ENCODE measurements at places on chromosomes 11 and 22.

DNA sequence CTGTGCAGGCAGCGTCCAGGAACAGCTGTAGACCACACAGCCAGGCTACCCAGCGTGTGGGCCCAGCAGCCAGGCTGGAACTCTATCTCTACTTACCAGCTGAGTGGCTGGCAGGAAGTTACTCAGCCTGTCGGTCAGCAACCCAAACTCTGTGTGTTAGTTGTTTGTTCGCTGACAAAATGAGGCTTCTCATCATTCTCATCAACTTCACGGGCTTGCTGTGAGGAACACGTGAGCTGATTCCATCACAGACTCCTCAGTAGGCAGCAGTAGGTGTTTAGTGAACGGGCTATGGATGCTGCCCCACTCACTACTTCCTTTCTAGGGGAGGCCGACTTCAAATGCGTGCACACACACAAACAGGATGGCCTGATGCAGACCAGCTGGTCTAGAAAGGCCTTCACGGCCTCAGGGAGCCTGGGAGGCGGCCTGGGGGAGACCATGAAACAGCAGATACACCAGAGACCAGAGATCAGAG lies 830 bp upstream of the SPDYC start:
- no peak for DNase-seq

DNA sequence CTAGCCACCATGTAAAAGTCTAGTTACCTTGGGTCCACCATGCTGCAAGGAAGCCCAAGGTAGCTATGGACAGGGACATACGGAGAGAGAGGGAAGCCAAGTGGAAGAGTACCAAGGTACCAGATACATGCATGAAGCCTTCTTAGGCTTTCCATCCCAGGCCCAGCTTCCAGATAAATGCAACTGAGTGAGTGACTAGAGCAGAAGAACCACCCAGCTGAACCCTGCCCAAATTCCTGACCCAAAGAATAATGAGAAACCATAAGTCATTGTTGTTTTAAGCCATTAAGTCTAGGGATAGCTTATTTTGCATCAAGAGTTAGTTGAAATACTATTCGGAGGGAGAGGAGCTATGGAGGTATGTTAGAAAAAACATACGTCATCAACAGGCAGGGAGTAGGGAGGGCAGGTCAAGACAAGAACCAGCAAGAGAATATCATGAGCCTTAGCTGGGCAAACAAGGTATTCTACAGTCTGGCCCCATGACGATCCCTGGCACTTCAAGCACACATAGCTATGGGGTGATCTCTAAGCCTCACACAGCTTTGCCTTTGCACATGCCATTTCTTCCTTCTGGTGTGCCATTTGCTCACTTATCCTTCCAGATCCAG lies 36.5 kb upstream of the APLNR start:
- DNase-seq: no peak

DNA sequence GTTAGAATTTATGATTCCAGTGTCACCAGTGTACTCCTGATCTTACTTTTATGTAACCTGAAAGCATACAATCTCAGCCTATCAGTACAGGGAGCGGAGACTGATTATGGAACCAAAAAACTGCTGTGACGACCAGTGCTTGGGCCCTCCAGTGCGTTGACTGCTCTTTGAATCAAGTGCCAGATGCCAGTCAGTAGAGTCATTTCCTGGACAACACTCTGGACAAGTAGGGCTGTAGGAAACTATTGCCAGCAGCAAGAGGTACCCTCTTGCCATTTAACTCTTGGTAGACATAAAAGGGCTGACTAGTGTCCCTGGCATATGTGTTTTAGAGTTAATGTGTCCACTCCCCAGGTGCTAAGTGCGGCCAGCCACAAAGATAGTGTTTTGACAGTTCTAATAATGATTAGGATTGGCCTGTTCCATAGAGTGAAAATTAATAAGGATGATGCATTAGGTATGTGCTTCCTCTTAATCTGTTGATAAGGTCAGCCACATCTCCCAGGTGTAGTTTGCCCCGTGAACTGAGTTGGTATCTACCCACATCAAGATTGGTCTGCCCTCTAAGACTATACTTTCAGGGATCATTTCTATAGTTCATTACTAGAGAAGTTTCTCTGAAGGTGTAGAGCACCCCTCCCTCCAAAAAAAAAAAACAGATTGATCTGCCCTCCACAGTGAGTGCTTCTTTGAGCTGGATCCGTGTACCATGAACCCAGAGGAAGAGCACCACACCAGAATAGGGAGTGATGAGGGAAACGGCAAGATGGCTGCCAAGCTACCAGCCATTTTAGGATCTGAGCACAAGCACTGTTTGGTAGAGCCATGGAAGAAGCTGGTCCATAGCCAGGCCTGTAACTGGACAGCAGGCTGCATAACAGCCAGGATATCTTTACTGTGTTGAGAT lies 20.7 kb upstream of the AIFM3 start:
- no peak for DNase-seq

DNA sequence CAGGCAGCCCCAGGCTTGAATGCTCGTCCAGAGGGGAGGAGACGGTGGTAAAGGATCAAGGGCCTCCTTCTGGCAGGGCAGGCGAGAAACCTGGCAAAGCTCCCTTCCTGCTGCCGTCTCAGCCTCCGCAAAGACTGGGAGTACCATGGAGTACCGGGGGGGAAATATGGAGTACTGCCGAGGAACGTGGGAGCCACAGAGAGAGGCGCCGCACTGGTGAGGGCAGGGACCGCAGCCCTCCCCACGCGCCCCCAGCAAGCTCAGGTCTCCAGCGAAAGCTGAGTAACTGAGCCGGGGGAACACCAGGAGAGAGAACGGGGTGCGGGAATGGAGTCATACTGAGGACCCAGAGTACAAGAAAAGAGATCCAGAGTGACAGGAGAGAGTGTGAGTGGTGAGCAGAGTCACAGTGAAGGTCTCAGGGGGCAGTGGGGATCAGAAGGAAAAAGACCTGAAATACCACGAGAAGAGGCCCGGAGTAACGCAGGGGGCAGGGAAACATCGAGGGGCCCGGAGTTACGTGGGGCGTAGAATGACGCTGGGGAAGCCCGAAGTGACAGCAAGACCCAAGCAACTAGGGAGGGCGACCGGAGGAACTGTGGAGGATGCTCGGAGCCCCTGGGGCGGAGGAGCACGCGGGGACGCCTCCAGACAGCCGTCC lies 740 bp downstream of the EML3 start:
- DNase-seq: no peak

DNA sequence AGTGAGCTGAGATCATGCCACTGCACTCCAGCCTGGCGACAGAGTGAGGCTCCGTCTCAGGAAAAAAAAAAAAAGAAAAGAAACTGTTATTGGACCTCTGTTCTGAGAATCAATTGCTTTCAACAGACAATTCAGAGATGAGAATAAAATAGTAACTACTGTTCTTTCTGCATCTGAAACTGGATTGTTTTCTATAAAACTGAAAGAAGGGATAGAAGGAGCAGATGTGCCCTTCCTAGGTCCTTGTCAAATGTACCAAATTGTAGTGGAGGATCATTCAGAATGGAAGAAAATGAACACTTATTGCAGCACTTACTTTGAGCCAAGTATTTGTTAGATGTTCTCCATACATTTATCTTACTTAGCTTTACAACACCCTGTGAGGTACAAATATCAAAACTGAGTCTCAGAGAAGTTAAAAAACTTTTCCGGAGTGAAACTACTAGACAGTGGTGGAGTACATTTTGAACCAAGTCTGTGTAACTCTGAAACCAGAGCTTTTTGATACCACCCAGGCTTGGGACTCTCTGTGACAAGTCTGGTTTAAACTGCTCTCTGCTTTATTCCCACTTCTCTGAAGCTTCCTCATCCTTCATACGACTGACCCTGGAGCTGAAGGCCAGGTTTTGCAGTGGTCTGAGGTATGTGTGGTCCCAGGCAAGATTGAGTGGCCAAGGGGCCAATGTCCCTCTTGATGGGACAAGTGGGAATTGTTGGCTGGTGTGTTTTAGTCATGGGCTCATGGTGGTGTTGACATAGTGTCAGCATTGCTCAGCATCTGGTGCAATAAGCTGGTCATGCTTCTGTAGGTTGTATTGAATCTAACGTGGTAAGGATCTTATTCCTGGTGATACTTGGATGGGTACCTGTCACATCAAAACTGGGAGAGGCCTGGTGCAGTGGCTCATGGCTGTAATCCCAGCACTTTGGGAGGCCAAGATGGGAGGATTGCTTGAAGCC lies 48.2 kb upstream of the CCDC134 start:
- no peak for DNase-seq

DNA sequence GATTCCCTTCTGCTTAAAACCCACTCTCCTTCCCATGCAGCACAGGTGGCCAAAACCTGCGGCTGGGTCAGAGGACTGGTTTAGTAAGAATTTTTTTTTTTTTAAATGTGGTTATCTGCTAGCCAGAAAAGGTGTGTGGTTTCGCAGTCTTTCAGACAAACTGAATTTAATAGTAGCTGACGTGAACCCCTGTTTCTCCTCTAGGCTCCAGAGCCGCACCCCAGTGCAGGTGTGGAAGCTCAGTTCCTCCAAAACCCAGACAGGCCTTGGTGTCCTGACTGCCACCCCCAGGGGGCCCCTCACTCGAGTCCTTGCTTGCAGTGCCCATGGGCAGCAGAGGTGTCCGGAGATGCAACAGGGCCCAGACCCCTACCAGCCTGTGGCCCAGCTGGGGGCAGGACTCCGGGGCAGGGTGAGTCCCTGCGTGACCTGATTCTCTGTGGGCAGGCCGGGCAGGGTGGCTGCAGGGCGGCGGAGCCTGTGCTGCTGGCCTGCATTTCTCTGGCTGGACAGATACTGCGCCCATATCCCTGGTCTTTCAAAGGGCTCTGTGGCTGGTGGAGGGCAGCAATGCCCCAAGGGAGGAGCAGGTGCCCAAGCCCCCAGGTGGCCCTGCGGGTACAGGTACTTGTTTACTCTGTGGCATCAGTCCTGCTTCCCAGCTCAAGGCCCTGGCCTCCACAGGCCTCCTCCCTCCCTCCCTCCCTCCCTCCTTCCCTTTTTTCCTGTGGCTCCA lies 15.2 kb downstream of the KCNQ1 start:
- DNase-seq: no peak

- no peak for DNase-seq
Measured at GRCh38 chr11:32092581-32093170, 1.8 kb downstream of the RCN1 start.

- no peak for DNase-seq
Measured at GRCh38 chr11:73164803-73165540, 22.9 kb upstream of the FCHSD2 start.

GRCh38 chr11:96105197-96105895 lies 181.4 kb upstream of the MTMR2 start:
- no peak for DNase-seq

DNA sequence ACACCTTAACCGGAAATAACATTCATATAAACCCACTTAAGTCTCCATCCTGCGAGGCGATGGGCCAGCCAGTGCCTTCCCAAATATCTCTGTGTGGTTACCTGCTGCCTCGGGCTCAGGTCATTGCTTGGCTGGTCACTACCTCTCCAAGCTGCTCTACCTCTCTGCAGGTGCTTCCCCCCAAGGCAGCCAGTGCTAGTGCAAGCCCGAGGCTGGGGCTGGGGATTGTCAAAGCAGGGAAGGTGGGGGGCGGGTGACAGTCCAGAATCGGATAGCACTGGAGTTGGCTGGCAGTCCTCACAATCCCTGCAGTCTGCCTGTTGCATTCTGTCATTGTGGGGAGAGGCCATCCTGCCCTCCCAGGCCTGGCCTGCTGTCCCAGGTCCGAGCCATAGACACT lies 11.1 kb downstream of the MCHR1 start:
- DNase-seq: no peak

GRCh38 chr11:40291329-40291728 lies 1168.1 kb downstream of the LRRC4C start:
- DNase-seq: no peak

DNA sequence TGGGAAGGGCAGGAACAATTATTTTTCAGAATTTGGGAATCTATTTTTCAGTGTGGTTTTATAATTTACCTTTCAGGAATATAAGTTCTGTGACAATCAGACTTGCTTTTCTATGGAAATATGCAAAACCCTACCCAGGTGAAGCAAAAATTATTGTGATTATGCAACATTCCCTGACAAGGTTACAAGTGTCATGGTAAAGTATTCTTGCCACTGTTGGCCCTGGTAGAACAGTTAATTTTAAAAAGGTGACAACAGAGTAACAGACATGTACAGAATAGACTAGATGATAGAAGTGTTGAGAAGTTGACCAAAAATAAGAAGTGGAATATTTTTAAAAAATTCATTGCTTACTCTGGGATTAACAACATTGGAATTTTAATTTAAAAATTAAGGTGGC lies 29.2 kb downstream of the TRAF6 start:
- no peak for DNase-seq

- DNase-seq: no peak
Measured at GRCh38 chr11:32056438-32056837, 34.4 kb upstream of the RCN1 start.

GRCh38 chr11:45264839-45265515 lies 21.2 kb downstream of the SYT13 start:
- no peak for DNase-seq

DNA sequence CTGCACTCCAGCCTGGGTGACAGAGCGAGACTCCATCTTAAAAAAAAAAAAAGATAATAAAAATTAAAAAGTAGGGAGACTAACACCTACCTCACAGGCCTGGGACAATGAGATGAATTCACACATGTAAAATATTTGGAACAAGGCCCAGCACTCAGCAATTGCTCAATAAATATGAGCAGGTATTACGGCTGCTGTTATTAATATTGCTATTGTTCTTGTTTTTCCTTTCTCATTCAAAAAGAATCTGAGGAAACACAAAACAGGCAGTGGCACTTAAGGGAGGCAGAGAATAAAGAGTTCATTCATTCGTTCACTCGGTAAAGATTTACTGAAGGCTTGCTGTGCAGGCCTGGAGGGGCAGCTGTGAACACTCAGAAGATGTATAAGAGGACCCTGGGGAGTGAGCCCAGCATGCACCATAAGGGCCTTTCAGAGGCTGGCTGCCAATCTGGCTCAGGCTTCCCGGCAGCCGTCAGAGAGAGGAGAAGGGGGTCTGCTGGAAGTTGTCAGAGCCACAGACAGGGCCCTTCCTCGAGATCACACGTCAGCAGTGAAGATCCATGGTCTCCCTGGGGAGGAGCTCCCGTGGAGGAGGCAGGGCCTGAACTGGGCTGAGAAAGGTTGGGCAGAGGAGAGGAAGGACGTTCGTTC lies 51.6 kb upstream of the TCF20 start:
- no peak for DNase-seq
